AML-193 (cell line): ENCODE measurements at places on chromosomes 16 and 17.
A peak's percentile ranks its signal among the peaks of the same experiment; 100 is the strongest.

DNA sequence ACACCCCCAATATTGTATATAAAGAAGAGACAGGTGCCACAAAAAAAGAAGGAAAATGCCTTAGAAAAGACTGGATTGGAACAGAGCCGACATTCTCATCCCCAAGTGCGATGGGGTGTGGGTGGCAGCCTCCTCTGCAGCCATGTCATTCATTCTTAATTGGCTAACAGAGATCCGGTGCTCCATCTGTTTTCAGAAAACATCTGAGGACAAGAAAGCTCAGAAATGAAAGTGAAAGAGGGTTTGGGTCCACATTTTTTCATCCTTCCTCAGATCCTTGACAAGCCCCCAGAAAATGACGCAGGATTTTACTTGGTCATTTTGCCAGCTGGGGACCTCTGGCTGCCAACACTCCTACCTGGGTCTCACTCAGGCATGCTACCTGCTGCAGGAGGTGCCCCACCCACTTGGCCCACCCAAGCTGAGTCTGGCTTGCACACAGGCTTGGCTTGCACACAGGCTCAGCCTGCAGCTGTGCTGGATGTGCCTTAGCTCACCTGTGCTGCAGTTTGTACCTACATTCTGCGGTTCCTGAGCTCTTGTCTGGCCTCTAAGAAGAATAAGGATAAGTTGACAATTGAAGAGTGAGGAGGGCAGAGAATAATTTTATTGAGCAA lies 21.9 kb downstream of the KIF2B start:
- DNase-seq, result no peak

DNA sequence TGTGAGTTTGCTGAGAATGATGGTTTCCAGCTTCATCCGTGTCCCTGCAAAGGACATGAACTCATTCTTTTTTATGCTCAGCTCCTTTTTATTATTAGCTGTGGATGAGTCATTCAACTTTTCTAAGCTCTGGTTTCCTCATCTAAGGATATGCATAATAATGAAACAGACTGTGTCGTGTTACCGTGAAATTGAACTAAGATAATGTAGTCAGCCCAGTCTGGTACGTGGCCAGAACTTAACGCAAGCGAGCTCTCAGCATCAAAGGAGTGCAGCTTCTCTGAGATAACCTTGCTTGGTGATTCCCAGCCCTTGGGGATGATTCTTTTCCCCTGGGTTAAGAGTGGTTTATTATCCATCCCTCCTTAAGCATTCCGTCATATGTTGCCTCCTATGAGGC lies 454.3 kb upstream of the EEF2KMT start:
- no peak for DNase-seq

DNA sequence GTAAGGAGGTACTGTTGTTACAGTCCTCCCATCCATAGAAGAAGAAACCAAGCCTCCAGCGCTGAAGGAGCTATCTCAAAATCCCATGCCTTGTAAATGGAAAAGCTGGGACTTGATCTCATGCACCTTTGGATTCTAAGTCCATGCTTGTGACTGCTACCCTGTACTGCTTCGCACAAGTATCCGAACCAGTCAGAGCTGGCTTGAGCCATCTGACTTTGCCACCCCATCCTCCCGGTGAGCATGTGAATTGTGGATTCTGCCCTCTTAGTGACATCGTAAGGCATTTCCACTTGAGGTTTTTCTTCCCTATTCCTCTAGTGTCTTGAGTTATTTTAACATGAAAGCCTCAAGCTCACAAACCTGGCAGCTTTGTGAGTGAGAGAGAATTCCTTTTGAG lies 15.3 kb downstream of the MYOCD start:
- no peak for DNase-seq

DNA sequence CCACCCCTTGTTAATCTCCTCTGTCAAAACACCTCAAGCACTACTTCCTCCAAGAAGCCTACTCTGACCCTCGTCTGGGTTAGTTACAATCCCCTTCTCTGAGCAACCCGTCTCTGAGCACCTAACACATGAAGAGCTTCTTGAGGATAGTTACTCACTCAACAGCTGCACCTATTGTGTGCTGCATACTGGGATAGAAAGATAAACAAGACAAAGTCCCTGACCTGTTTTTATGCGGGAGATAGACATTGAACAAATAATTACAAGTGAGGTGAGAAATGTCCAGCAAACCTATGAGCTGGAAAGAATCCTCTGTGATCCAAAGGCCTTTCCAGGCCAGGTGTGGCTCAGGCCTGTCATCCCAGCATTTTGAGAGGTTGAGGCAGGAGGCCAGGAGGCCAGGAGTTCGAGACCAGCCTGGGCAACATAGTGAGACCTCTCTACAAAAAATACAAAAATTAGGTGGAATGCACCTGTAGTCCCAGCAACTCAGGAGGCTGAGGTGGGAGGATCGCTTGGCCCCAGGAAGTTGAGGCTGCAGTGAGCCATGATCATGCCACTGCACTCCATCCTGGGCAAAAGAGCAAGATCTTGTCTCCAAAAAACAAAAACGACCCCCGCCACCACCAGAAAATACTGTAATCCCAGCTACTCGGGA lies 5.5 kb upstream of the ZNF771 start:
- DNase-seq, result no peak

- DNase-seq, result peak; percentile 54
Observed at GRCh38 chr16:71645450-71645849, 19.5 kb downstream of the MARVELD3 start.

DNA sequence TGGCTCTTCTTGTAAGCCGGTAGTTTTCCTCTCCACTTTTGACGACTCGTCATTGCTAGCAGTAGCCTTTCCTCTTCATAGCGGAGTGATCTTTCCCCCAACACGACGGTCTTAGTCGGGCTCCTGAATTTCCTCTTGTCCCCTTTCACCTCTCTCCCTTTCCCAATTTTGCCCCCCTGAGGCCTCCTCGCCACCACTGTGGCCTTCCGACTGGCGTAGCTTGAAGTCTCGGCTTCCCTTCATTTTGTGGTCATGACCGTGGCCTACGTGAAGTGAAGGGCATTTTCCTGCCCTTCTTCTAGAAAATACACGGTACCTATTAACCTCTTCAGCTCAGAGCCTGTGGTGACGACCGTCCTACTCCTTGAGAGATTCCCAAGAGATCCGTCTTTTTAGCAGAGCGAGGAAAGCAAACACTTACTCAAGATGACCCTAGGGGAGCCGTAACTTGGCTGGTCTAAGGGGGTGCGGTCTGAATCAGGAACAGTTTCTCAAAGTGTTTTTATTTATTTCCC lies 787 bp downstream of the PRKAR1A start:
- peak; percentile 35 for DNase-seq

DNA sequence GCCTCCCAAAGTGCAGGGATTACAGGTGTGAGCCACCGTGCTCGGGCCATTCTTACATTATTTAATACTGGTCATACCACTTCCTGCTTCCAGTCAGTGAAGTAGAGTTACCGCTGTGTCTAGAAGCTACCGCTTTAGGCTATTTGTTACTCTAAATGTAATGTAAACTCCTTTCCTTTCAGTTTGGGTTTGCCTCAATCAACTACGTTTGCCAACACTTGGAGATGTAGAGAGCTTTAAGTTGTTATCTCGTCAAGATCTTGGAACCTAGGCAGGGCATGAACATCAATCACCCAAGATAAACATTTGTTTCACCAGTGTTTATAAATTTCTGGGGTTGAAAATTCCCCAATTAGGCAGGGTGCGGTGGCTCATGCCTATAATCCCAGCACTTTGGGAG lies 275.9 kb downstream of the STX8 start:
- DNase-seq, result no peak

GRCh38 chr17:44066204-44066930 lies at the start of gene LSM12:
Gene LSM12 (minus strand): TSS chr17:44066671. CDS start chr17:44066587, 84 bp downstream.
- peak; percentile 87 for DNase-seq

DNA sequence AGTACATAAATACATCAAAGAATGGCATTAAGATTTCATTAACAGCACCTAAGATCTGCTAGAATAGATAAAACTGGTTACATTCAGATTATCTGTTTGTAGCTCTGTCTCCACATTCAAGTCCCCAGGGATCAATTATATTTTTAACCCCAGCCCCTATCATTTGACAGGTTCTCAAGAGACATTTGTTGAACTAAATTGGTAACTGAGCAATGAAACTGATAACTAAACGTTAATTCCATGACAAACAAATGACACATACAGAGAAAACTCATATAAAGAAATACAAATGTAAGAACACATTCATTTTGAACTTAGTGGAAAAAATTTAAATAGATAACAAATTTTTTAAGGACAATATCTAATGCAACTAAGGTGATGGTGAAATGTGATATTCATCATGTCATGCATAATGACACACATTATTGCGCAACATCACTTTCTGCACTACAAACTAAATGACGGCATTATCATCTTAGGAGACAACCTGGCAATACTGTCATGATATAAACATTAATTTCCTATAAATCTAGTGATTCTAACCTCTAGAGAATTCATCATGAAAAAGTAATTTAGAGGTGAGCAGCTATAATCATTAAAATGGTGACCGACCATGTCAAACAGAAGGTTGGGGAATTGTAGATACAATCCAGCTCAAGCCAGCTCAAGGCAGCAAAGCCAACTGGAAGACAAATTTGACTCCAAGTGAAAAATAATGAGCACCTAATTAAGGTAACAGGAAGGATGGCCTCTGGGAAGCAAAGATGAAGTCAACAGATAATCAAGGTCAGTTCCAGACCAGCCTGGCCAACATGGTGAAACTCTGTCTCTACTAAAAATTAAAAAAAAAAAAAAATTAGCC lies 9.5 kb downstream of the ARHGAP17 start:
- peak; percentile 13 for DNase-seq
